ENCODE measurements at places on chromosomes 12 and 14.

DNA sequence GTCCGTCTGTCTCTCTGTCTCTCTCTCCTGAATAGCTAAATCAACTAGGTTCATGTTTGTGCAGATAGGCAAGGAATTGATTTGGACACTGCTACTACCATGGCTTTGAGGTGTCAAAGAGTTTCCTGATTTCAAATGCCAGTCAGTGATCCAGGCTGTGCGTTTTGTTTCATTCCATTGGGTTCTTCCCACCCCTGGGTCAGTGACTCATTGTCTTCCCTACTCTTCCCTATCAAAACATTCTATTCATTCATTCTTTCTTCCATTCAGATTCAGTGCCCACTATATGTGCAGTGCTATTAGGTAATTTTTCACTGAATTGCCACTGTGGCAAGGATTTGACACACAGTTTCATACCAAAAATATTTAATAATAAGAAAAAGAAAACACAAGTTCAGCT is 50.4 kb downstream of the RPH3A start:
- no peak for DNase-seq

- no peak for DNase-seq
Observed at GRCh38 chr14:94787092-94787491, 17.2 kb upstream of the GSC start.

GRCh38 chr14:94897082-94897481 is 127.2 kb upstream of the GSC start:
- DNase-seq = no peak

- no peak for DNase-seq
Observed at GRCh38 chr12:114935658-114936057, 251.7 kb upstream of the TBX3 start.

GRCh38 chr14:22715186-22715812 is 51.2 kb upstream of the OXA1L start:
- DNase-seq = no peak

DNA sequence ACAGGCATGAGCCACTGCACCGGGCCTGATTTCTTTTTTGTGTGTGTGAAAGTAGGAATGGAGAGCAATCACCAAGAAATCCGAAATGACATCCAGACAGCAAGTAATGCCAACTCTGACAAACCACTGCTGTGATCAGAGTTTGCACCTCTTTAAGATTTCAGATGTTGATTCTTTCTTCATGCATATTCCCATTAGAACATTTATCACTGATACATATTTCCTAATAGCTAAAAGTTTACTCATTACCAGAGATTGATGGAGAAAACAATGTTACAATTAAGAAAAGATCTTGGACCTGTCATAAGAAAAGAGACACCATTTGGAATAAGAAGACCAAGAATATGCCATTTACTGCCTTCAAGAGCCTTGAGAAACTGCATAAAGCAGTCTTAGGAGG is 217.0 kb upstream of the MGAT4C start:
- no peak for DNase-seq

DNA sequence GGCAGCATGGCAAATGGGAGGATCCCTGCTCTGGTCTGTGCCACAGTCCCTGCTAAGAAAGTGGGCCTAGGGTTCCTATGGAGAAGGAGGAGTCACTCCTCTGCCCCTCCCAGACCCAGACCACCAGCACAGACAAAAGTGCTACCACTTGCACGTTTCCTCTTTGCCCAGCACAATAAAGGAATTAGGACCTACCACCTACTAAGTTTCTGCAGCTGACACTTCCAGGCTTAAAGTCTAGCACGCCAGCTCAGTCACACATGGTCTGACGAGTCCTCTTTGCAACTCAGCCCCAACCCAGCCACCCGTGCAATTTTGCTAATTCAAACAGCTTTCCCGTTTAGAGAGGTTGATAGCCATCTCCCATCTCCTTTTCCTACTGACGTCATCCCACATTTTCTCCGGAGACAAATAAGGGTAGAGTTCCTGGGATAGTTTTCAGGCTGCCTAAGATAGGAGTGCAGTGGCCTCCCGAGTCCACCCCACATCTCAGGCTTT is 66.2 kb upstream of the PTGR2 start:
- DNase-seq = no peak

DNA sequence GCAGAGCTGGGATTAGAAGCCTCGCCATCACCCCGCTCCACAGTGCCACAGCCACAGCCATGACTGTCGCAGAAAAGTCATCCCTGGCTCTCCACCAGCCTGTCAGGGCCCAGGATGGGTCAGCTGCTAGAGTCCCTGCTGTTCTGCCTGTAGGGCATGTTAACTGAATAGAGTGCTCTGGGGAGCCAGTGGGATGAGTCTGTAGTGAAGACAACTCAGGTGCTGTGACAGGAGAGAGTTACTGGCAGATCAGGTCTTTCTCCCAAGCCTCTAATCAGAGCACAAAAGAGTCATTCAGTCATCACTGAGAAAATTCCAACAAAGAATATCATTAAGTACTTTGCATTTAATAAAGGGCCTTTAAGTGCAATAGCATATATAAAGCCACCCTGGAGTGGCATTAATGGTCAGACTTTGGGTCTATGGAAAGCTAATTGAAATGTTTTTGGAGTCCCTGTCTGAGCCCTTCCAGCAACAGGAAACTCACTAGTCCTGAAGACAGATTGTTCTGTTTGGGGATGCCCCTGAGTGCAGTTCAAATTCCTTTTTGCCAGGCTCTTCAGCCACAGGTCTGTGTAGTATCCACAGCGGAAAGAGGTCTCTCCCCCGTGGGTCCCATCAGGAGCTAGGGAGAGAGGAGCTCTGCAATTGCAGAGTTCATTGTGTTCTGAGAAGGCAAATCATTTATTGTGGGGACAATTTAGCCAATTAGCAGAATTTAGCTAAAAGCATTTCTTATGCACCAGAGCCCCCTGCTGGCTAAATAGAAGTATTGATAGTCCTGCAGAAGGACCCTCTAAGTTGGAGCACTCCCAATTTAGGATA is 45.2 kb upstream of the C14orf132 start:
- peak; percentile 36 for DNase-seq

DNA sequence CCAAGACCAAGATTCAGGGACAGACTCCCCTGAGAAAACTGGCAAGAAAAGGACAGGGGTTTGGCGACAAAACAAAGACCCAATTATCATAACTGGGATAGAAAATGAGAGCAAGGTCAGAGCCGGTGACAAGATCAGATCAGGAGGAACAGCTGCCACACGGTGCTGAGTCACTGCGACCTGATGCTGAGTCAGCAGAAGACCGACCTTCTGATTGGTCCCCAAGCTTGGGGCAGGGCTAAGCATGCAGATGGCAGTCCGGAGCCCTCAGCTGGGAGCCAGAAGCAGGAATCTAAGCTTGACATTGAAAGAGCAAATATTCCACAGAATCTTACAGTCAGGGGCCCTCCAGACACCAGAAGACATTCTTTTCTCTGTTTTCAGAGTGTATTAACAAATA is 19.1 kb upstream of the ARMH4 start:
- peak; percentile 42 for DNase-seq

GRCh38 chr12:131834798-131835615 is 6.8 kb downstream of the MMP17 start:
- no peak for DNase-seq
